Psoas muscle (tissue), 8 donors: ENCODE measurements at places on chromosomes 7 and 10. TPM values are rescaled to one million over a fixed set of nuclear protein-coding genes. Genes with fewer than 3 reads are reported as not detected.

DNA sequence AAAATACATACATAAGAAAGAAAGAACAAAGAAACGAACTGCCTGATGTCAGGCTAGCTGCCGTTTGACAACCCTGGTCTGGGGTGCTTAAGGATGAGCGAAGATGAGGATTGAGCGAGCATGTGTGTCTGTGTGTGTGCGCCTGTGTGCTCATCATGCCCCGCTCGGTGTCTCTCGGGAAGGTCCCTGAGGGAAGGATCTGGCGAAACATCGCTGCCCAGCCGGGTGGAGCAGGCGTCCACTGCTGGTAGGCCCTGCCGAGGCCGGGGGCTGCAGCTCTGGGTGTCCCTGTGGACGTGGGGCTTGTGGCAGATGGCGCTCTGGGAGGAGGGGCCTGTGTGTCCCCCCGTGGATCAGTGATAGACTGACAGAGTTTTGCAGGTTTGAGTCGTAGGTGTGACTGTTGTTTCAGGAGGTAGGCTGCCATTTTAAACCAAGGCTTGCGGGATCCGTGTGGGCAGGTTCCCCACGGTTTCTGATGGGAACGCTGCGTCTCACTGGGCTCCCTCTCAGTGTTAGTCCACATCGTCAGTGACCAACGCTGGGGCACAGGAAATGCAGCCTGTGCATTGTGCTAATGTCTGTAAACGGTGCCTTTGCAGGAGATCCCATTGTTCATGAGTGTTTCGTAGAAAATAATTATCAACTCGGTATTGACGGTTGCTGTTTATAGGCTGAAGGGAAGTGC is 5.9 kb upstream of the SUN1 start:
- H3K4me1 ChIP-seq, result peaks cover 97% of the 10 kb centered on the region
- DNase-seq, result no peak
- peak overlapping the region; percentile 96 for H3K27ac ChIP-seq
- no peaks in the 10 kb centered on the region for H3K27me3 ChIP-seq

- no peaks in the 10 kb centered on the region for H3K4me1 ChIP-seq
- no peaks in the 10 kb centered on the region for H3K27me3 ChIP-seq
- no peak for DNase-seq
- H3K27ac ChIP-seq, result no peak overlapping the region
These were observed 370.3 kb downstream of the BMPER start for GRCh38 chr7:34275624-34276023.

GRCh38 chr7:152894295-152895170 is 135.0 kb downstream of the ACTR3B start:
- H3K36me3 ChIP-seq, result no peaks in the 10 kb centered on the region
- no peak for DNase-seq
- peaks cover 6% of the 10 kb centered on the region for H3K4me1 ChIP-seq
- no peak overlapping the region for H3K27ac ChIP-seq

- H3K4me1 ChIP-seq, result no peaks in the 10 kb centered on the region
- H3K4me3 ChIP-seq, result no peak overlapping the region
- H3K27me3 ChIP-seq, result no peaks in the 10 kb centered on the region
- DNase-seq, result no peak
- H3K27ac ChIP-seq, result no peak overlapping the region
- no peaks in the 10 kb centered on the region for H3K36me3 ChIP-seq
These were observed 140.0 kb upstream of the DPP6 start for GRCh38 chr7:153912211-153912610.

DNA sequence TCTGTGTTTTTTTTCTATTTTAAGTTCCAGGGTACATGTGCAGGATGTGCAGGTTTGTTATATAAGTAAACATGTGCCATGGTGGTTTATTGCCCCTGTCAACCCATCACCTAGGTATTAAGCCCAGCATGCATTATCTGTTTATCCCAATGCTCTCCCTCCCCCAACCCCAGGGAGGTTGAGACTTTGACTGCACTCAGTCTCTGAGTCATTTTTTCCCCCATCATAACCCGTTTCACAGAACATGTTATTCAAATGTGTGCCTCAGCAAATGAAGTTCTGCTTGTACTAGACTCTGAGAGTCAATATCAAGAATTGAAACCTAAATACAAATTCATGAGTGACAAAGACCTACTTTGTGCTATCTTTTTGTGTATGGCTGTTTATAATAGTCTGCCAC is 70.0 kb upstream of the CYP26C1 start:
- no peaks in the 10 kb centered on the region for H3K4me1 ChIP-seq
- no peak for DNase-seq
- no peaks in the 10 kb centered on the region for H3K27me3 ChIP-seq
- no peak overlapping the region for H3K4me3 ChIP-seq
- no peaks in the 10 kb centered on the region for H3K36me3 ChIP-seq
- no peak overlapping the region for H3K27ac ChIP-seq

DNA sequence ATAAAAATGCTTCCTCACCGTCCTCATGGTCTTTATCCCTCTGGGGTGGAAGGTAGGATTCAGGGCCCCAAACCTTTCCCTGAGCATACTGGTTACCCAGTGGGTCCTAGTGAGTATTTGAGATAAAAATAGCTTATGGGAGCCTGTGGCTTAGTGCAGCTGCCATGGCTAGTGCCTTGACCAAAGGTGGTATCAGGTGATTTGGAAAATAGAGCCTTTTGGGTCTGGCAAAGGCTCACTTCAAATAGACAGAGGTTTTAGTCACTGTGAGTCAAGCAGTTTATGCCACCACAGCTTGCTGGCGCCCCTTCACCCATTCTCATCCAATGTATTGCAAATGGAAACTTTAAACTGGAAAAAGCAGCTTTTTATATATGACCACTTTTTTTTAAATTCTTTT is 30.4 kb downstream of the PLAU start:
- H3K27ac ChIP-seq, result peak overlapping the region; percentile 93
- no peak for DNase-seq
- H3K36me3 ChIP-seq, result no peaks in the 10 kb centered on the region
- peaks cover 19% of the 10 kb centered on the region for H3K4me1 ChIP-seq

DNA sequence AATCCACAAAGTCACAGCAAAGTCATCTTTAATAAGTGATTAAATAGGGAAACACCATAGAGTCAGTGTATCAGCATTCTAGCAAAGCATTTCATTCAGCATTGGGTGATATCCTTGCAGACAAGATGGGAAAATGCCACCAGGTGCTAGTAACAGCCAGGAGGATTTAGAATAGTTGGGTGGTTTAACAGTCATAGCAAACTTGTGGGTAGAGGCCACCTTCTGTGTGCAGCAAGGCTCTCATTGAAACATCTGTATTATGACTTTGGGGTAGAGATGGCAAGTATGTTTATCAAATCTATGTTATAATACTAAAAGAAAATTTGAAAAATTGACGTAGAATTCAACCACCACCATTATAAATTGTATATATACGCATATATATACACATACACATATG is 26.4 kb upstream of the ADO start:
- no peaks in the 10 kb centered on the region for H3K36me3 ChIP-seq
- H3K4me3 ChIP-seq, result no peak overlapping the region
- no peak for DNase-seq
- no peaks in the 10 kb centered on the region for H3K27me3 ChIP-seq

DNA sequence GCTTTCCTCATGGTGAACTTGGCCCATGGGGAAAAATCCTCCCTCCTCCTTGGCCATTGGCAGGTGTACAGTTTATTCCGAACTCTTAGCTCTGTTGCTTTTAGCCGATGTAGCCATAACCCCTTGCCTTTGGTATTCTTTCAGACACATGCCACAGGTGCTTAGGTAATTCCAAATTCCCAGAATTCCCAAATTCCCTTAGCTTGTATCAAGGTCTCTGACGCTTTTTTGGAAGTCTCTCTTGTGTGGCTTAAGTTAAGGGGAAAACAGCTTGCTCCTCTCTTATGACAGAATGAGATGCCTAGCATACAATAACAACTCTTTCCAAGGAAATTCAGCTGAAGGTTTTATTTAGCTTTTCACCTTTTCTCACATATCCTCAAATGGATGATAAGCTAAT is 68.0 kb downstream of the SUGCT start:
- H3K27me3 ChIP-seq, result no peaks in the 10 kb centered on the region
- no peak for DNase-seq
- H3K27ac ChIP-seq, result no peak overlapping the region
- no peaks in the 10 kb centered on the region for H3K36me3 ChIP-seq
- H3K4me3 ChIP-seq, result no peak overlapping the region
- H3K4me1 ChIP-seq, result no peaks in the 10 kb centered on the region

DNA sequence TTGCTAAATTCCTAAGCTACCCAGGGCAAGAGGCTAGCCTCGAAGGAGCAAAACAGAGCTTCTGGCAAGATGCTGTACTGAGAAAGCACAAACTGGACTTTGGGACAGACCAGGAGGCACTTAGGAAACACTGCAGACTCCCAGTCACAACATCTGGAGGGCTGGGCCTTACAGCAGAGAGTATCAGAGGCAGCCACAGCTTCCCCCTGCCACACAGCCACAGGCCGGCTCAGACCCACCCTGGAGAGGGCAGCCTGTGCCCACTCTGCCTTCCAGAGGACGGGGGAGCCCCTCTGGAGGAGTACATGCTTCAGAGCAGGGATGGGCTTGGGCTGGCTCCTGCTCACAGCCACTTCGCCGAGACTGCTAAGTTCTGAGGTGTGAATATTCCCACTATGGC is 17.4 kb downstream of the ESYT2 start:
- H3K36me3 ChIP-seq, result peaks cover 6% of the 10 kb centered on the region
- H3K4me1 ChIP-seq, result peaks cover 32% of the 10 kb centered on the region
- no peaks in the 10 kb centered on the region for H3K27me3 ChIP-seq
- H3K27ac ChIP-seq, result peak overlapping the region; percentile 60
- peak; percentile 20 for DNase-seq

- DNase-seq, result no peak
- no peak overlapping the region for H3K4me3 ChIP-seq
- no peaks in the 10 kb centered on the region for H3K36me3 ChIP-seq
- H3K27ac ChIP-seq, result no peak overlapping the region
- no peaks in the 10 kb centered on the region for H3K27me3 ChIP-seq
These were observed 23.3 kb downstream of the NPTX2 start for GRCh38 chr7:98640375-98640774.

DNA sequence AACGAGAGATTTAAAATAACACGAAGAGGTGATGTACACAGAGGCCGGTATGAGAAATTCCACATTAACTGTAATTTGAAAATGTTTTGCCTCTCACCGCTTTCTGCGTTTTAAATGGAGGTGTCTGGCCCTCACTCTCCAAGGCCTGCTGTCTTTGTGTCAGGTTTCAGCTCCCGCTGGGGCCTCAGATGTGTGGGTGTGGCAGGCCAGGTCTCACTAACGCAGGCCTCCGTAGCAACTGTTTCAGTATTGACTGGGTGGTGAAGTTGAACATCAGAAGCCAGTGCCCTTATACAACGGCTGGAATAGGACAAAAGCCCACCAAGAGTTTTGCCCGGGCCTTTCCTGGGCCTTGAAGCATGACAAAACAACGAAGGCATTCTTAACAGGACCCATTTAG is 303.1 kb downstream of the ADARB2 start:
- H3K27me3 ChIP-seq, result peaks cover 2% of the 10 kb centered on the region
- H3K36me3 ChIP-seq, result no peaks in the 10 kb centered on the region
- H3K4me3 ChIP-seq, result no peak overlapping the region
- H3K4me1 ChIP-seq, result no peaks in the 10 kb centered on the region
- H3K27ac ChIP-seq, result no peak overlapping the region

DNA sequence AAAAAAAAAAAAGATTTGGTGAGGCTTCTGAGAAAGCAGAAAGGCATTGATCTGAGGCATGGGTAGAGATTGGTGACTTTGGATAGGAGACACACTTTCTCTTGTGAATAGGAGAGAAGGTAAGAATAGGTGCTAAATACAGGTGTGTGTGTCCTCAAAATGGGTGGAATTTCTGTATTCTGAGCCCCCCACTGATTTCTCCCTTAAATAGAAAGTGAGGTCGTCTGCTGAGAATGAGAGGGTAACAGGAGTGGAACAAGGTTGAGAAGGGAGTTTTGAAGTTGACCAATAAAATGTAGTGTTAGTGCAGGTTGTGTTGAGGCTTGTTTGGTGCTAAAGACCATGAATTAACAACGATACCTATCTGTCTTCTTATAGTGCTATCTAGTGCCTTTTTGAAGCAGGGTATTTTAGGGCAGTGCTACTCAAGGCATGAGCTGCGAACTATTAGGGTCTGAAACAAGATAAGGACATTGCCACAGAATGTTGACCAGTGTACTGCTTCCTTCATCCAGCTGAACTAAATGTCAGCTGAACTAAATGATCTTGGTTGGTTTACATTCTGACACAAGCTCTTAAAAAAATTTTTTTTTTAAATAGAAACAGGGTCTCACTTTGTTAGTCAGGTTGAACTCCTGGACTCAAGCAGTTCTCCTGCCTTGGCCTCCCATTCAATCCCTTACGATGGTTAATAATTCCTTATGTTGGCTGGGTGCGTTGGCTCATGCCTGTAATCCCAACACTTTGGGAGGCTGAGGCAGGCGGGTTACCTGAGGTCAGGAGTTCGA is 12.4 kb downstream of the TRIM24 start:
- no peaks in the 10 kb centered on the region for H3K36me3 ChIP-seq
- H3K4me3 ChIP-seq, result no peak overlapping the region
- no peak overlapping the region for H3K27ac ChIP-seq
- DNase-seq, result no peak
- peaks cover 23% of the 10 kb centered on the region for H3K4me1 ChIP-seq
- H3K27me3 ChIP-seq, result no peaks in the 10 kb centered on the region

The GIMAP6 gene
- 10.3 TPM for total RNA-seq

The PHKG1 gene
- 99.6 TPM for total RNA-seq

The TWNK gene
- 19.1 TPM for total RNA-seq

The CFAP46 gene
- 13.8 TPM for total RNA-seq
